ENCODE measurements at places on chromosomes 2 and 18.

GRCh38 chr2:29627279-29627711, 294.1 kb downstream of the ALK start:
- DNase-seq, result no peak

GRCh38 chr2:25279091-25279651, 62.6 kb downstream of the DNMT3A start:
- peak; percentile 54 for DNase-seq

DNA sequence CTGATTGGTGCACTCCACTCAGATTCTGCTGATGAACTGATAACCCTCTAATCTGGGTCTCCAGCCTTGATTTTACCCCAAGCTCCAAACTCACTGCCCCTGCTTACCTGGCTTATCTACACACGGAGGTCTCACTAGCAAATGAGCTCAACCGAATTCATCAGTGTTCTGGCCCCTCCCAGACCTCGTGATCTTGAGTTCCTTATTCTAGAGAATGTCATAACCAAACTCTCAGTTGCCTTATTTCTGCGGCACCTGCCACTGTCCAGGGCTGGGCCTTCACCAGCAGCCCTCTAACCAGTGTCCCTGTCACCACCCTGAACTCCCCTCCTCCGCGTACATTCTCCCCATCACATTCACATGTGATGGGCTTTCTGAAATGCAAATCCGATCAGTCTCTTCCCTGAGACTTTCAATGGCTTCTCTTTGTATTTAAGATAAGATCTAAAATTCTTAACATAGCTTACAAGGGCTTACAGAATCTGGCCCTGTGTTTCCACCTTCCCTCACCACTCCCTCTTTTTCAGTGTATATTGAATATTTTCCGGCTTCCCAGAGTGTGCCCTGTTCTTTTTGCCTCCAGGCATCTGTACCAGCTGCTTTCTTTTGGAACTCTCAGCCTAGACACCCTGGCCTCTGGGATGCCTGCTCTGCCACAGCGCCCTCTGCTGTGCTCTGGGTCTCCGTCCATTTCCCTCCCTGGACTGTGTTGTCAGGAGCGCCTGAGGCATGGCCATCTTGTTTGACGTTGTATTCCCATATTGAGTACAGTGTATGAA, 31.1 kb downstream of the NAB1 start:
- DNase-seq, result peak; percentile 61

GRCh38 chr2:239777219-239777618, 247.9 kb downstream of the NDUFA10 start:
- DNase-seq, result no peak

DNA sequence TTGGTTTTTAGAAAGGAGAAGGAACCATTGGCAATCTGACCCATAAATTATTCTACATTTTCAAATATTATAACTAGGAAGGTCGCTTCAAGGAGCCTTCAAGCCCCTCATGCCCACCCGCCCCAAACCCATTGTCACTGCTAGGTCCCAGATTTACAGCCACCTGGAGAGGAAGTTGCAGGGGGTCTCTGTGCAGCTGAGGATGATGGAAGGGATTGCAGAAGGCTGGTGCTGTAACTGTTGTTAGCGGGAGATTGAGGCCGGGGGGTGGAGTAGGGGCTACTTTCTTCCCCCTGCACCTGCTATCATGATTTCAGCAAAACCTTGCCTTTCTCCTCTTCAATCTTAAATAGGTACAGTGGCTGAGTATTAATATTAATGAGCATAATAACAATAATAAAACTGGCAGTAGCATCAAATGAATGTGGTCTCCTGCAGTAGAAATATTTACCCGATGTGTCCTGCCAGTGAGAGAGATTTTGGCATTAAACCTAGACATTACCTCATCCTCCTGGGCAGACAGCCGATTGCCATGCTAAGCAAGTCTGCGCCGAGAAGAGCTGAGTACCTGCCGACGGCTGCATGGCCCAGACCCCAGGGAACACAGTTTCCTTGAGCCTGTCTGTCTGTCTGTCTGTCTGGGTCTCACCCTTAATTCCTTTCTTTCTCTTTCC, 225.4 kb downstream of the FAM210A start:
- DNase-seq, result peak; percentile 39

Measured in substantia nigra (tissue), 51 donors.